Bone marrow (tissue), 2 donors: ENCODE measurements at places on chromosomes 6 and 20.

GRCh38 chr6:50836231-50836630 is 17.6 kb downstream of the TFAP2B start:
- DNase-seq, result no peak

DNA sequence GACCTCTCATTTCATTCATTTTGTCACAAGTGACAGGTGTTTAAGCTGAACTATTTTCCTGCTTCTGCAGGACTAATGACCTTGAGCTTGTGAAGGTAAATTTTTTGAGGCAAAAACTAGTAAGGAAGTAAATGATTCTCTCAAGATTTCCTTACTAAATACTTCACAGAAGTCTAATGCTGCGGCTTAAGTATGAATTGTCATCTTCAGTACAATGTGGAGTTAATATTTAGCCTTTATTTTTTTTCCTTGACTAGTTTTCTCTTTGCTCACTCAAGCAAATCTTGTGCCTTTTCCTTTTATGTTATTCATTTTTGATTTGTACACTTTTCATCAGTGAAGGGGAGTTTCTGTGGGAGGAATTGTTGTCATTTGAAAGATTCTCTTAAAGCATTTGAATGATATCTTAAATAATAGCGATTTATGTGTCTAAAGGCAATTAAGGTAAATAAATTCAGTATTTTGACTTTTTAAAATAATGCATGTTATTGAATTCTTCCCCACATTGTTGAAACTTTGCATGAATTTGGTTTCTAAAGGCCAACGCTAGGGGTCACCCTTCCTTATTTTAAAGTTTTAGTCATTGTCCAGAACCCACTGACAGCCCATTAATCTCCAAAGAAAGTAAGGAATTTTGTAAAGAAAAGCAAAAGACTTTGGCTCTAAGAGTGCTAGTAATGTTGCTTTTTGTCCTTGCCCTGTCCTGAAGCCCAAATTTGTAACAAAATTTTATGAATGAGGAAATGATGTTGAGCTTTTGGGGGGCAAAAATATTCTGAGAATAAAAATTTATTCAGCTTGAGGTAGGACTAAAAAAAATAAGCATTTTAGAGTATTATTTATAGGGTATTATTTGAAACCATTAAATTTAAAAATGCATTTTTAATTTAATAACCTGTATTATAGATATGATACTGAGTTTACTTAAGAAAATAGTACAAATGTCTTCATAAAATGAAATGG is 157.4 kb upstream of the LAMA2 start:
- DNase-seq, result no peak

DNA sequence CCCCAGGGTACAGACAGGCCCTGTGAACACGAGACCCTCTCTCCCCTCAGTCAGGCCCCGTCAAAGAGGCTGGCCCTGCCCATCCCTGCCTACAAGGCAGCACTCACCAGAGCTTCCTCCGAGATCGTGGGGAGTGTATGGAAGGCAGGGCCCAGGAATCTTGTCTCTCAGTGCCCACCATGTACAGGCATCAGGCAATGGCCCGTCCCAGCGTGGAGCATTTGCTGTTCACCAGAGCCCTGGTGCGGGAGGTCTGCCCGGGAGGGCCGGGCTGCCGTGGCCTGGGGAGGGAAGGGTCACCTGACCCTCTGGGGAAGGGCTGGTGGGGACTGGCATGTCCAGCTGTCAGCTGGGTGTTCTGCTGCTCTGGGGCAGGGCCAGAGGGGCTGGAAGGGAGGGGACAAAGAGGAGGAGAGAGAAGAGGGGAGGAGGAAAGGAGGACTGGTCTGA is at the start of gene IP6K3:
Gene IP6K3, minus strand, starts transcription at position 255 of the 450 bp plus-strand sequence. CDS start 11,429 bp downstream, outside the sequence.
- no peak for DNase-seq

DNA sequence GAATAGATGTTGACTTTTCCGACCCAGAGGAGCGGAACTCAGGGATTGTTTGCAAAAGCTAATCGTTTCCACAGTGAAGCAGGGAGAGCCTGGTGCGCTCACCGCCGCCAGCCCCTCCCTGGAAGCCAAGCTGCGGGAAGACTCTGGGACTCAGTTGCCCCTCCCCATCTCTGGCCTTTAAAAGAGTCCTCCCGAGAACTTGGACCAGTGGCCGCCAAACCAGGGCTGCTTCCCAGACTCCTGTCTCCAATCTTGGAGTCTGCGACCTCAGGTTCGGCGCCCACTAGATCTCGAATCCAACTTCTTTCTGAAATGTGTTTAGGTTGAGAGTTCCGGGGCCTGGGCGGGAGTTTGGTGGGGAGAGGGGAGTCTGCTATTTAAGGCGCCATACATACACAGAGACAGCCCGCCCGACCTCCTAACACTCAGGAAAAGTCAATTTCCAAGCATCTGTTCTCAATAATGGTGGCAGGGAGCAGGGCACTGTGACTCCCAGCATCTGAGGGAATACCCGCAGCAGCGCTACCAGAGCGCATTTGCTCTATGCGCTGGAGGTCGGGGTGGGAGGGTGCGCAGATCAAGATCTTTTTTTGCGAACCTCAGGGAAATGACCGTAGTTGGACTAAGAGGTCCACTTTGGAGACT is 800 bp upstream of the GRIK2 start:
- no peak for DNase-seq

- DNase-seq, result no peak
Measured at GRCh38 chr6:27957516-27957915, 475 bp downstream of the OR2B6 start.

DNA sequence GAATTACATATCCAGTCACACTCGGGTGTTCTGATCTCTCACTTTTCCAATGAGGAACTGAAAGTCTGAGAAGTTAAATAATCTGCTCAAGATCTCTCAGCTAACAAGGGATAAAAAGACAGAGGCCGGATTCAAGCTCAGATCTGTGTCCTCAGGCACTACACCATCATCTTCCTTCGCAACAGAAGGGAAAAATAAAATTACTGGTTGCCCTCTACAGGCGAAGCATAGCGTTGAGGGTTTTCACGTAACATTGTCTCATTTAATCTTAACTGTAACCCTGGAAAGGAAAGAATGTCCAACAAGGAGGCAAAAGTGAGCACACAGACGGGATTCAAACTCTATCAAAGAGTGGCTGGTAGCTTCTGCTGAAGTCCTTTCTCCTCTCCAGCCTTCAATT is 67.8 kb upstream of the ANKEF1 start:
- no peak for DNase-seq

- DNase-seq, result no peak
Measured at GRCh38 chr6:157226026-157226625, 97.2 kb downstream of the TMEM242 start.

DNA sequence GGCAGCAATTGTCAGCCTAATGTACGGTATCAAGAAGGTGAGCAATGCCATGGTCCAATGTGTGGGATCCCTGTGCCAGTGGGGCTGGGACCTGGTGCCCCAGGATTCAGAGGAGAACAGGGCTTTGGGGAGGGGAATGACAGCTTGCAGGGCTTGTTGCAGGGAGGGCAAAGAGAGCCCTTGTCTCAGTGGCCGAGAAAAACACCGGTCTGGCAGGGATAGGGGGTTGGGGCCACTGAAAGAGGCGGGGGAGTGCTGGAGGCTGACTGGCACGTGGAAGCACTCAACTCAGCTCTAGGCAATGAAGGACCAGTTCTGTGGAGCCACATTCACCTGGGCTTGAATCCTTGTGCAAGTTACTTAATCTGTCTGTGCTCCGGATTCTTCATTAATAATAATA is 3.5 kb upstream of the MUCL3 start:
- no peak for DNase-seq

DNA sequence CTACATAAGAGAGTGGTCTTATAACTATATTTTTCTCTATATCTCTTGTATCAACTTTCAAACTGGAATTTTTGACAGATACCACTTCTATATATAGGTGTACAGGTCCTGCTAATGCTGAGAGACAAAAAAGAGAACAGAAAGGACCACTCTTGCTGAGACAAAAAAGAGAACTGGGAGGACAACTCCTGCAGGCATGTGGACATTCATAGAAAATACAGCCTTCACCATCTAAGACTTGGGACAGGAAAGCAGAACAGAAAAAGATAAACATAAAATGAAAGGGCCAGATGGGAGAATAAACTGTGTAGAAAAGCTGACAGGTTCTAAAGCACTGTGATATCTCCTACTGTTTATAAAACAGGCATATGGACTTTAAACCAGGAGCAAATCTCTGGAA is 541.0 kb upstream of the ADGRB3 start:
- no peak for DNase-seq

DNA sequence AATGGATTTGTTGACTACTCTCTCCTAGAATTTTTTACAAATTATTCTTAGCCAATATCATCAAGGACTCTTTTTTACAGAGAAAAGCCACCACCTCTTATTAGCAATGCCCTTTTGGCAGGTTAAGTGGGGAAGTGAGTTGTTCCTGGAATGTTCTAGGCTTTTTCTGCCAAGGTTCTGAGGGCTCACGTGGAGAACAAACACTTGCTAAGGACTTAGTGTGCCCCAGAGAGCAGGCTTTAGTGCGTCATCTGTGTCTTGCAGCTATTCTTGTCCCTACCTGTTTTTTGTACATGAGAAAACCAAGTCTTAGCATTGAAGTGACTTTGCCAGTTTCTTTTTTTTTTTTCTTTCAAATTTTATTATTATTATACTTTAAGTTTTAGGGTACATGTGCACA is 33.5 kb downstream of the CFAP61 start:
- no peak for DNase-seq

DNA sequence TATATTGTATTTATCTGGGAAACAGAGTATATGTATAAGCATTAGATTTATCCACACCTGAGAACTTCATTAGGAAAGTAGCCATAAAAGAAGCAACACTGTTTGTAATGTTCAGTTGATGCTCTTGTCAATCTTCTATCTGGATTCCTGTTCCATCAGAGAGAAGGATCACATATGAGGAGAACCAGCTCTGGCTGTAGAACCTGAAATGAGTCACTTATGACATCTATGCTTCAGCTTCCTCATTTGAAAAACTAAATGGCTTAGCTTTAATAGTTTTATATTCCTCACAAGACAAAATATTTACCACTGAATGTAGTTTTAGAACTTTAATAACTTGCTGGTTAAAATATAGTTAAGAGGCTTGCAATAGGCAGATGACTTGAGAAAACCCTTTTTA is 144.7 kb downstream of the TASP1 start:
- DNase-seq, result no peak

- no peak for DNase-seq
Measured at GRCh38 chr6:105072798-105073199, 107.0 kb downstream of the POPDC3 start.

DNA sequence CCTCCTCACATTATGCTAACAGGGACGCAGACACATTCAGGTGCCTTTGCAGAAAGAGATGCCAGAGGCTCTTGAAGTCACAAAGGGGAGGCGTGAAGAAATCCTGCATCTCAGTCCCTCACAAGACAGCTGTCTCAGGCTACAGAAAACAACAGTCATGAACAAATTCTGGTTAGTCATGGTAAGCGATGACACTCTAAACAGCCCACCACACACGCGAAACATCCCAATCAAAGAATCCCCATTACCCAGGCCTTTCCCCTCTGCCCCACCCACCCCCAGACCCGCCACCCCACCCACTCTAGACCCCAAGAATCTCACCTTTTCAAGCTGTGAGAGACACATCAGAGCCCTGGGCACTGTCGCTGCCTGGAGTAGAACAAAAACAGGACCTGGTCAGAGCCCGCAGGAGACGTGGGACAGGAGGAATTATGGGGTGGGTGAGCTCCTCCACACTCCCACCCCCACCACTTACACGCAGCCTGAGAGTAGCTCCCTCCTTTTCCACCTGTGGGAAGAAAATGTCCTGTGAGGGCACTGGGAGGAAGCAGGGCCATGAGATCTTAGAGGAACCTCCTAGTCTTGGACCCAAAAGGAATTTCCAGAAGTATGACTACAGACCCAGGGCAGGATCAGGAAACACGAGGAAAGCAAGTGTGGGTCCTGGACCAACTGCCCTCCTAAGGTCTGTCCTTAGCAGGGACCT is 2.7 kb downstream of the HLA-B start:
- no peak for DNase-seq

DNA sequence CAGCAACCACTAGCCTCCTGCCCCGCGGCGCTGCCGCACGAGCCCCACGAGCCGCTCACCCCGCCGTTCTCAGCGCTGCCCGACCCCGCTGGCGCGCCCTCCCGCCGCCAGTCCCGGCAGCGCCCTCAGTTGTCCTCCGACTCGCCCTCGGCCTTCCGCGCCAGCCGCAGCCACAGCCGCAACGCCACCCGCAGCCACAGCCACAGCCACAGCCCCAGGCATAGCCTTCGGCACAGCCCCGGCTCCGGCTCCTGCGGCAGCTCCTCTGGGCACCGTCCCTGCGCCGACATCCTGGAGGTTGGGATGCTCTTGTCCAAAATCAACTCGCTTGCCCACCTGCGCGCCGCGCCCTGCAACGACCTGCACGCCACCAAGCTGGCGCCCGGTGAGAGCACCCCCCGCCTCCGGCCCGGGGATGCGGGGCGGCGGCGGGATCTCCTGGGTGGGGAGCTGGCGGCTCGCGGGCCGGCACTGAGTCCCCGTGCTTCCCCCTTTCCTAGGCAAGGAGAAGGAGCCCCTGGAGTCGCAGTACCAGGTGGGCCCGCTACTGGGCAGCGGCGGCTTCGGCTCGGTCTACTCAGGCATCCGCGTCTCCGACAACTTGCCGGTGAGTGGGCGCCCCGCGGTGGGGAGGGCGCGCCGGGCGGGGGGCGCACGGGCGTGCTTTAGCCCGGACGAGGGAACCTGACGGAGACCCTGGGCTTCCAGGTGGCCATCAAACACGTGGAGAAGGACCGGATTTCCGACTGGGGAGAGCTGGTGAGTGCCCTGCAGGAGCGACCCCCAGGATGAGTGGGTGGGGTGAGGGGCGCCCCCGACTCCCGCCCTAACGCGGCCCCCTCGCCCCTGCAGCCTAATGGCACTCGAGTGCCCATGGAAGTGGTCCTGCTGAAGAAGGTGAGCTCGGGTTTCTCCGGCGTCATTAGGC is 585 bp downstream of the PIM1 start:
- no peak for DNase-seq

DNA sequence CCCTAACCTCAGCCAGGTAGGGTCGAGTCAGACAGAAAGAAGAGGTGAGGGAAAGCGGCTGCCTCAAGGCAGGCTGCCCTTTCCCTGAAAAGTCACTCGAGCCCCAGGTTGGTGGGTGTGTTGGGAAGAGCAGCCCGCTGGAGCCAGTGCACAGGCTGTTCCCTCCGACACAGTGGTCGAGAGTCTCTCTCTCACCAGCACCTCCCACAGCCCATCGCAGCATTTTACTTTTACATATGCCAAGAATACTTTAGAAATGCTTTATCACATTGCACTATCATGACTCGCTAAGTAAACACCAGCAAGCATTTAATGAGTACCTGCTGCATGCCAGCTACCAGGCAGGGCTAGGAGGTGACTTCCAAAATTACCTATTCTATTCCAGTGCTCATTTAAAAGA is 1.7 kb downstream of the PRPH2 start:
- DNase-seq, result no peak
